ENCODE measurements at places on chromosomes 3 and 15. TPM values are rescaled to one million over a fixed set of nuclear protein-coding genes. Genes with fewer than 3 reads are reported as not detected.

SPINK8 gene
- polyA plus RNA-seq, result not detected

SLCO2A1 gene
- 17.6 TPM for polyA plus RNA-seq

GLDN gene
- polyA plus RNA-seq, result 0.07 TPM

CPEB1 gene
- 3.2 TPM for polyA plus RNA-seq

DNA sequence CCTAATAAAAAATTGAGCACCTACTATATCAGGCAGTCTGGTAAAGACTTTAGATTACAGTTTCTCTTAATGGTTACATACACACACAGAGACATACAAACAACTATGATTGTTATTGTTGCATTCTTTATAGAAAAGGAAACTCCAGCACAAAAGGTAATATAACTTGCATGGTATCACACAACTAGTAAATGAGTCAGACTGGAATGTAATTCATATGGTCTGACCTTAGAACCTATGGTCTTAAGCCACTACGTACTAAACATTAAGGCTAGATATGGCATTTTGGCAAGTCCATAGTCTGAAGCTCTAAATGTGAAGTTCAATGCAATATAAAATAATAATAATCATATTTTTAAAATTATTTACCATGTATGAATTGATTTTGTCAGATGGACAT, 380.6 kb downstream of the LSAMP start:
- no peak for DNase-seq

DNA sequence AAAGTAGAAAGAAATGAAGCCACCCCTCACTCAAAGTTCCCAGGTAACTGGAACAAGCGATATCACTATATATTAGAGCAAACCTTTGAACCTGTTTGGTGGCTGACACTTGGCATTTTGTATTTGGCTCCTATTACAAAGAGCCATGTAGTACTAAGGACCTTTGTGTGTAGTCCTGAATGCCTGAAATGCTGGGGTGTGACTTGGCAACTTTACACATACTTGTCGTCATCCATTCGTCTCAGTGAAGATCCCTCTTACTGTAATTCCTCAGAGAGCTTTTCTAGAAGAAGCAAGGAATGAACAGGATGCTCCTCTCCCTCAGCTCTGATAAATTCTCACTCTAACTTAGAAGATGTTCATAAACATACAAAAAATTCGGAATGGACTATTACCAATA, 216.1 kb upstream of the CDIN1 start:
- no peak for DNase-seq

GRCh38 chr3:154684021-154684420, 254.0 kb upstream of the GPR149 start:
- DNase-seq, result no peak

GRCh38 chr3:134939978-134940377, 144.9 kb downstream of the EPHB1 start:
- DNase-seq, result no peak

DNA sequence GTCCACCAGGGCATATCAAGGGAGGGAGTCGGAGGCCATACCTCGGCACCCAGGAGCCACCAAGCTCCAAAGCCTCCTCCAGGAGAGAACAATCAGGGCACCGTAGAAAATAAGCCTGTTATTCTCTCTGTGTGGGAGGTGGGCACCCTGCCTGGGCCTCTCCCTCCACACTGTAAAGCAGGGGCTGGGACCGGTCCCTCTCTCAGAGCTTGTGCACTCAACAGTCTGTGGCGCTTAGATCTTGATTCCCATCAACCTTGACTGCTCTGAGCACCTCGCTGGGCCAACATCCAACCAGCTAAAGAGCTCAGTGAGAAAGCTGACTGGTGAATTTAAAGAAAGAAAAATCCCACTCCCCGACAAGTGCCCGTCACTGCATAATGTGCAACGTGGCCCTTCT, 53.0 kb downstream of the PCSK6 start:
- DNase-seq, result no peak

GRCh38 chr15:96020133-96020532, 310.4 kb upstream of the NR2F2 start:
- DNase-seq, result no peak

GRCh38 chr3:153658136-153658535, 463.1 kb upstream of the ARHGEF26 start:
- no peak for DNase-seq

DNA sequence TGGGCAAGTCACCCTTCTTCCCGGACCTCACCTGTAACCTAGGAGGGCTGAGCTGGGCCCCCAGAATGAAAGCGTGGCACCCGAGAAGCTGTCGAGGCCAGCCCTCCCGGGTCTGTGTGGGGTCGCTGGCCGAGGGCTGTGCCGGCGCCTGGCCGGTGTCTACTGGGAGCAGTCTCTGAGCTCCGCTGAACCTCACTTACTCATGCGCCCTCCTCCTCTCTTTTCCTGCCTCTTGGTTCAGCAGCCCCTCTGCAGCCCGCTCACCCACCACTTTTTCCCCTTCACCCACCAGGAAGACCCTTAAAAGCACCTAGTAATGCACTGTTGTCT, 419 bp downstream of the HYKK start:
- DNase-seq, result no peak

Data from renal cortex interstitium (tissue), 15 donors.